ENCODE measurements at places on chromosomes 1 and 21. TPM values are rescaled to one million over a fixed set of nuclear protein-coding genes. Genes with fewer than 3 reads are reported as not detected.
A peak's percentile ranks its signal among the peaks of the same experiment; 100 is the strongest.

DNA sequence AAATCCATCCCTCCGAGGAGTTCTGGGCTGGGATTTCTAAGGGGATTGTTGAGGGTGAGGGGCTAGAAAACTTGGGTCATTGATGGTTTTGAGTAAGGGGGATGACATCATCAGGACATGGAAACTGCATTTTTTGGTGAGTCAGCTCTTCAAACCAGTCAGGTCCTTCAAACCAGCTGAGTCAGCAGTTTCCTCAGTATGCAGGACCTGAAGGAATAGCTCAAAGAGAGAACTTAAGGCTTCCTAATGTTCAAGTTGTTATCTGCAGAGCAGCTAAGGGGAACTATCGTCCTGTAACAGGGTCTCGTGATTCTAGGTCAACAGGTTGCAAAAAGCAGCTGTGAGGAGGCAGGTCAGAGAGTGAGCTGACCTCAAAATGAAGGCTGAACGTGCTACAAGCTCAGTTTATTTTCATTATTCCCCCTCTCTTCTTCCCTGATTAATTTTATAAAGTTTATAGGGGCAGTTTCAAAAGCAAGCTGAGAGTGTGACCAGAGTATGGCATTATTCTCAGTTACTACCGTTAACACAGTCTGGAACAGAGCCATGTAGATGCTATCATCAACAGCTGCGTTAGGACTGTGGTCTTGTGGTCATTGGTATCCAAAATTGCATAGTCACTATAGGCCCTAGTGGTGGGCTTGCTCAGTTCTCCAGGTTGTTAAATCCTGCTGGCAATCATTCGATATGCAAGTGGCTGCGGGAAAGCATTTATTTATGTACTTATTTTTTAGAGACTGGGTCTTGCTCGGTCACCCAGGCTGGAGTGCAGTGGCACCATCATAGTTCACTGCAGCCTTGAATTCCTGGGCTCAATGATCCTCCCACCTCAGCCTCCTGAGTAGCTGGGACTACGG, 10.7 kb upstream of the SDC3 start:
- H3K4me3 ChIP-seq, result no peak overlapping the region
- no peaks in the 10 kb centered on the region for H3K36me3 ChIP-seq
- H3K4me1 ChIP-seq, result peaks cover 28% of the 10 kb centered on the region
- no peak overlapping the region for H3K27ac ChIP-seq

DNA sequence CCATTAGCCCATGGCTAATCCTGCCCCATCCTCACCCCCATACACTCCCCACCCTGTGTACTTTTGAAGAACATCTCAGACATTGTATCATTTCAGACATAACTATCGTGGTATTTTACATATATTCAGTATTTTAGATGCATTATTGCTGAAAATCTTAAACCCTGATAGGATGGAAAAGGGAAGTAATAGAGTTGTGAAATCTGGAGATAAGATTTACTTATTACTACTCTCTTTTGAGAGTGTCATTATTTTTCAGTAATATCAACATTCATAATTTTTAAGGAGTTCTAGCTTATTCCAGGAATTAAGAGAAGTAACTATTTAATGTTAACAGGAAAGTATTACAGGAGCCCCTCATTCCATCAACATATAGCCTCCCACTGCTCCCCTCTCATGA, 34.4 kb downstream of the ADCY10 start:
- H3K27me3 ChIP-seq, result no peaks in the 10 kb centered on the region
- H3K36me3 ChIP-seq, result no peaks in the 10 kb centered on the region
- DNase-seq, result no peak

DNA sequence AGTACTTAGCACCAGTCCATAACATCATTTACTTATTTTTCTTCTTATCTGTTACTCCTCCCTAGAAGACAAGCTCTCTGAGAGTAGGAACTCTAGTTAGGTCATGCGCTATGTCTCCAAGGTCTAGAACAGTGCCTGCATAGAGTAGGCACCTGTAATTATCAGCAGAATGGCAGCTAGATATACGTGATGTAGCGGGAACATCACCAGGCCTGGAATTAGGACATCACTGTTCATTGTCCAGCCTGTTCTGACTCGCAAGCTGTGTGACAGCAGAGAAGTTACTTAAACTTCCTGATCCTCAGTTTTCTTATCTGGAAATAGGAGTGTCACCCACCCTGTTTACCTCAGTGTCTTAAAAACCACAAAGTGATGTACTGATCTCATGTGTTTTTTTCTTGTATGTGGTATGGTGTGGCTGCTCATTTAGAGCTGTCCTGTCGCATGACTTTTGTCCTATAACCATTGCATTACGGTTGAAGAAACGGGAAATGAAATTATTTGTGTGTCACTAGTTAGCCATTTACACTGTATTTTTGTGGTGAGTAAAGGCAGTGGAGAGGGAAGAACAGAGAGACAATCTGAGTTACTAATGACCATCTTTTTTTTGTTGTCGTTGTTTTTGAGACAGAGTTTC, 37.1 kb upstream of the EXO1 start:
- H3K4me3 ChIP-seq, result no peak overlapping the region
- no peaks in the 10 kb centered on the region for H3K27me3 ChIP-seq
- H3K4me1 ChIP-seq, result peaks cover 15% of the 10 kb centered on the region
- H3K27ac ChIP-seq, result no peak overlapping the region
- H3K36me3 ChIP-seq, result no peaks in the 10 kb centered on the region

DNA sequence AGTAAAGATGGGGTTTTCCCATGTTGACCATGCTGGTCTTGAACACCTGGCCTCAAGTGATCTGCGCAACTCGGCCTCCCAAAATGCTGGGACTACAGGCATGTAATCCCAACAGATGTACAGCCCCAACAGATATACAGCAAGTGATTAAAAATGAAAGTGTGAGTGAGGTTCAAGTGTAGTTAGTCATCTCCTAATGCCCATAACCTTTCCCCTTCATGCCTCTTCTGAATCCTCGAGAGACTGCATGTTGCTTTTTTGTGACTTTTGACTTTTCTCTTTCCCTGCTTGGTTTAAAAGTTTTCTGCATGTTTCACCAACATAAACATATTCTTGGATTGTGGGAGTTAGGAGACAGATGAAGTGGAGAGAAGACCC, 31.2 kb downstream of the KCNK2 start:
- no peak overlapping the region for H3K4me3 ChIP-seq
- no peaks in the 10 kb centered on the region for H3K4me1 ChIP-seq
- H3K27me3 ChIP-seq, result no peaks in the 10 kb centered on the region

DNA sequence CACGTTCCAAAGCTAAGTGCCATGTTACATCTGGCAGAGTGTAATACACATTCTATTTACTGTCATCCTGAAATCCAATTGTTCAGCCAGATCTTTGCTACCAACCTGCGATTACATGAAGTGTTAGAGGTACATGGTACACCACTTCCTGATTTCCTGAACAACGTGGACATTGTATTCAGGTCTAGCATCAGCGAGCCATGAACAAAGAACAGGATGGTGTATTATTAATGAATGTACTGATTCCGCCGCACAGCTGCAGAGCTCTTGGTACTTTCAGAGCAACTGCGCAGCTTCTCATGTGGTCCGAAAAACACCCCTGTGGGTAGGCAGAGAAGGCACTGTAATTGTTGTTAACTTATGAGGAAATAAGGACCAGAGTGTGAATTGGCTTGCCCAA, 511.4 kb downstream of the AJAP1 start:
- H3K36me3 ChIP-seq, result no peaks in the 10 kb centered on the region
- no peaks in the 10 kb centered on the region for H3K4me1 ChIP-seq
- H3K27ac ChIP-seq, result no peak overlapping the region

- H3K4me3 ChIP-seq, result no peak overlapping the region
- no peak for DNase-seq
- peaks cover 14% of the 10 kb centered on the region for H3K4me1 ChIP-seq
- H3K36me3 ChIP-seq, result no peaks in the 10 kb centered on the region
- no peak overlapping the region for H3K27ac ChIP-seq
Measured at GRCh38 chr1:206560007-206560716, 52.1 kb downstream of the EIF2D start.

GRCh38 chr1:24704411-24705259, 40.6 kb upstream of the CLIC4 start:
- H3K4me3 ChIP-seq, result peak overlapping the region; percentile 6
- no peaks in the 10 kb centered on the region for H3K36me3 ChIP-seq
- H3K4me1 ChIP-seq, result peaks cover 52% of the 10 kb centered on the region
- H3K27me3 ChIP-seq, result no peaks in the 10 kb centered on the region

DNA sequence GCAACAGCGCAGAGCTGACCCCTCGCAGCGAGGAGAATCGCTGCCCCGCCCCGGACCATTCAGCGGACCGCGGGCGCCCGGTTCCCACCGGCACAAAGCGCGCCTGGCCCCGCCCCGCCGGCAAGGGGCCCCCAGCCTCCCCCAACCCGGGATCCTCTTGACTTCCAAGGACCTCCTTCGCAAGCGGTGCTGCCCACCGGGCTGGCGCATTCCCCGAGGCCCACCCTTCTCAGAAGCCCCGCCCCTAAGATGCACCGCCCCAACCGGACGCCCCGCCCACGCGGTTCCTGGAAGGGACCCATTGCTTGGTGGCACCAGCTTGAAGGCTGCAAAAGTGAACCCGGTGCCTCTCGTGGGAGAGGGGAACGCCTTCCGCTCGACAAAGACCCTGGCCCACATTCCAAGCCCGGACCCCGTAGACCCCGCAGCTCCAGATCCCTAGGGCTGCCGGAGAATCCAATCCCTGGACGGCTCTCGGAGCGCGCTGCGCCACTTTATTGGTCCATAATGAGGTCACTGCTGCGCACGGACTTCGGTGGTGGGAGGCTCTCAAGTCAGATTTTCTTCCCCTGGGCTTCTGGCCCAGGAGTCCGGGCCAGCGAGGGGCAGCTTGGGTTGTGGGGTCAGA, 2.0 kb downstream of the HES3 start:
- no peak overlapping the region for H3K4me3 ChIP-seq
- H3K4me1 ChIP-seq, result peaks cover 14% of the 10 kb centered on the region
- DNase-seq, result no peak

DNA sequence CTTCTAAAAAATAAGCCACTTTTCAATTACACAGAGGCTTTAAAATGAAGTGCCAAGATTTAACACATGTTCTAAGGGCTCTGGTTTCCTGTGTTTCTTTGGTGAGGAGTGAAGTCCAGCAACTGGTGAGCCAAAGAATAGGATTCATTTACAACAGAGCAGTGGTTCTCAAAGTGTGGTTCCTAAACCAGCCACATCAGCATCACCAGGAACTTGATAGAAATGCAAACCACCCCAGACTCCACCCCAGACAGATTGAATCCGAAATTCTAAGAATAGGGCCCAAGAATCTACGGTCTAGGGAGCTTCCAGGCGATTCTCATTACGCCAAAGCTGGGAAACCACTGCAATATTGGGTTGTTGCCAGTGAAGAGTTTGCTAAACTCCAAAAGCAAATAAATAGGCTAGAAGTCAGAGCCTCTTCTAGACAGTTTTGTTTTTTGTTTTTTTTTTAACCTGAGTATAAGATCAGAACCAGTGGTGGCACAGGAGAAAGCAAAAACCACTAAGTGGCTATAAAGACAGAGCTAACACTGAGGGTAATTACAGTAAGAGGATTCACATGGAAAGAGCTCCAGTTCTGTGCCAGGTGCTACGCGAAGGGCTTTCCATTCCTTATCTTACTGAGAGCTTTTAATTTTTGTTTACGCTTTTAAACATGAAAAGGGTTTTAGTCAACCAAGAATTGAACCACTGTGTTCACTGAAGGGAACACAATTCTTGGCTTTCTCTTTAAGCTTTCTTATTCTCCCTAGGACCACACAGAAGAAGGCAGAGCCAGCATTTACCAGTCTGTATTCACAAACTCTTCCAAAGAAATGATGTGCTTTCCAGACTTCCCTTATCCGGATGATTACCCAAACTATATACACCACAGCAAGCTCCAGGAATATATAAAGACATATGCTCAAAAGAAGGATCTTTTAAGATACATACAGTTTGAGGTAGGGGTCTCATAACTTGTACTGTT, 42.4 kb upstream of the FMO2 start:
- H3K27me3 ChIP-seq, result no peaks in the 10 kb centered on the region
- H3K4me3 ChIP-seq, result no peak overlapping the region
- H3K36me3 ChIP-seq, result no peaks in the 10 kb centered on the region
- DNase-seq, result peak; percentile 49
- H3K4me1 ChIP-seq, result peaks cover 31% of the 10 kb centered on the region

DNA sequence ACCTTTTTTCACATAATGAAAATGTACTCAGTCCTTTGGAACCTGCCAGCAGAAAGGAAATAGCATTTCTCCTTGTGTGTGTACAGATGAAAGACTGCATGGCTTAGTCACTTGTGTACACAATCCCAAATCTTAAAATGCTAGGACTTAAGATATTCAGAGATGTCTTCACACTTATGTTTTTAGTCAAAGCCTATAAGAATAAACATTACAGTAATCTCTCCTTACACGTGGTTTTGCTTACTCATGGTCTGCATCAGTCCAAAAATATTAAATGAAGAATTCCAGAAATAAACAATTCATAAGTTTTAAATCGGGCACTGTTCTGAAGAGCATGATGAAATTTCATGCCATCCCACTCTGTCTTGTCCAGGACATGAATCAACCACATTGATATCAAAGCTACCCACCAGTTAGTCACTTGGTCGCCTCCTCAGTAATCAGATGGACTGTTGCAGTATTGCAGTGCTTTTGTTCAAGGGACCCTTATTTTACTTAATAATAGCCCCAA, 75.7 kb upstream of the RRP15 start:
- H3K27me3 ChIP-seq, result no peaks in the 10 kb centered on the region
- no peak overlapping the region for H3K4me3 ChIP-seq
- H3K4me1 ChIP-seq, result peaks cover 32% of the 10 kb centered on the region
- DNase-seq, result peak; percentile 82

Gene MFSD2A
- total RNA-seq, result 13.8 TPM

Measured in SJSA1 (cell line).